ENCODE measurements at places on chromosomes 2 and 18. TPM values are rescaled to one million over a fixed set of nuclear protein-coding genes. Genes with fewer than 3 reads are reported as not detected.

The HOXD13 gene
- 0.18 TPM for total RNA-seq

The AAK1 gene
- total RNA-seq: 13.6 TPM

The L3MBTL4 gene
- 0.05 TPM for total RNA-seq

The MAP4K3 gene
- 21.3 TPM for total RNA-seq

The SLC23A3 gene
- 0.29 TPM for total RNA-seq

The CGREF1 gene
- 7.4 TPM for total RNA-seq

The ZAP70 gene
- 0.18 TPM for total RNA-seq

The CTAGE1 gene
- not detected for total RNA-seq

The PCARE gene
- not detected for total RNA-seq

The C2orf49 gene
- total RNA-seq: 10.6 TPM

The IL1F10 gene
- 0.09 TPM for total RNA-seq

The DES gene
- total RNA-seq: 0.27 TPM

The CPLX4 gene
- total RNA-seq: not detected

The CRYGC gene
- total RNA-seq: not detected

The GAREM1 gene
- 5.6 TPM for total RNA-seq

The FAP gene
- total RNA-seq: 0.11 TPM

The TMEM37 gene
- 2.7 TPM for total RNA-seq

The TCF4 gene
- total RNA-seq: 1.1 TPM

The ALK gene
- not detected for total RNA-seq

The ANKRD44 gene
- 1.4 TPM for total RNA-seq

The USP40 gene
- total RNA-seq: 22.5 TPM

The SLC30A3 gene
- 3.4 TPM for total RNA-seq

The TUBA3E gene
- total RNA-seq: 6.9 TPM

The GALR1 gene
- not detected for total RNA-seq

The C18orf54 gene
- total RNA-seq: 2.1 TPM

The SCTR gene
- not detected for total RNA-seq

The OXER1 gene
- total RNA-seq: not detected

The CERKL gene
- total RNA-seq: 0.31 TPM

The UPP2 gene
- not detected for total RNA-seq

The NEURL3 gene
- 0.77 TPM for total RNA-seq

The PDE1A gene
- total RNA-seq: 0.17 TPM

The GALNT3 gene
- total RNA-seq: not detected

The DSC3 gene
- 1.1 TPM for total RNA-seq

The DTNA gene
- total RNA-seq: 0.35 TPM

The ECEL1 gene
- total RNA-seq: 0.23 TPM

The LDAH gene
- total RNA-seq: 18.7 TPM

The MEP1B gene
- 0.04 TPM for total RNA-seq

The CAPN14 gene
- 0.04 TPM for total RNA-seq

The DAW1 gene
- 2.1 TPM for total RNA-seq

The RNF125 gene
- total RNA-seq: 0.26 TPM

The PER2 gene
- total RNA-seq: 6.5 TPM

The VAMP8 gene
- 14.8 TPM for total RNA-seq

The NOL4 gene
- not detected for total RNA-seq

The SAG gene
- not detected for total RNA-seq

The SLC39A6 gene
- 43.8 TPM for total RNA-seq

The SIGLEC15 gene
- total RNA-seq: 0.06 TPM

The UNC80 gene
- not detected for total RNA-seq

The RSAD2 gene
- 0.13 TPM for total RNA-seq

The CEBPZOS gene
- 37.4 TPM for total RNA-seq

The TUBA4B gene
- 0.10 TPM for total RNA-seq

All from A549 treated with AZD2906 at 1 μM for 4 hours (cell line).